PC-9 (cell line): ENCODE measurements at places on chromosomes 4 and X.

DNA sequence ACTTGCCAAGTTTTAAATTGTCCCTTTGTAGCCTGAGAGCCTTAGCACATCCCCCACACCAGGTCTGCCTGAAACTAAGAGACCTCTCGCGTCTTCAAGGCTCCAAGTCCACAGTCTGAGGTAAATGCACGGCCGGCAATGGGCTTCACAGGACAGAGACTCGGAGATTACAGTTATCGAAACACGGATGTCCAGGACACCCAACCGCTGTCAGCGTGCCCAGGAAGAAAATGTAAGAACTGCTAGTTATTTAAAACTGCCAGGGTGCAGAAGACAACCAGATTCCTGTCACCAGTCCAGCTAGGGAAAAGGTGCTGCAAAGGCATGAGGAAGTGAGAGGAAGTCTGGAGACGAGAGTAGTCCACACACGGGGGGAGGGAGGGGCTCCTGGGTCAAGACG lies 28.9 kb downstream of the ZNF827 start:
- DNase-seq = peak; percentile 65

- no peak for DNase-seq
Measured at GRCh38 chrX:78619834-78620233, 39.3 kb downstream of the RTL3 start.

DNA sequence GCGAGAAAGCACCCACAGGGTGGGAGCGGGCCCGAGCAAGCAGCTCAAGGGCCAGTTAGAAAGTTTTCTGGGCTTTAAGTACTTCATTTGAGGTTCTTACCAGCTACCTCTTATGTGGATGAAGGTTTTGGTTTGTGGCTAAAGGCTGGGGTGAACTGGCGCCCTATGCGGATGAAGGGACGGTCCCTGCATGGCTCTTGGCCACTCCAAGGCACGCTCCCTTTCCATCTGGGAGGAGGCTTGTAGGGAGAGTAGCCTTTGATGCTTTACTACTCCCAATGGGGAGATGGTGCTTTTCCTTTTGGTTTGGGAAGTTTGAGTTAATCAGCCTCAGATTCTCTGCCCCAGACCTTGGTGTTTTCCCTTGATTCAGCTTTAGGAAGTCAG lies 17.7 kb downstream of the MRFAP1 start:
- no peak for DNase-seq

- DNase-seq = no peak
Measured at GRCh38 chr4:44056721-44057151, 391.9 kb downstream of the KCTD8 start.

DNA sequence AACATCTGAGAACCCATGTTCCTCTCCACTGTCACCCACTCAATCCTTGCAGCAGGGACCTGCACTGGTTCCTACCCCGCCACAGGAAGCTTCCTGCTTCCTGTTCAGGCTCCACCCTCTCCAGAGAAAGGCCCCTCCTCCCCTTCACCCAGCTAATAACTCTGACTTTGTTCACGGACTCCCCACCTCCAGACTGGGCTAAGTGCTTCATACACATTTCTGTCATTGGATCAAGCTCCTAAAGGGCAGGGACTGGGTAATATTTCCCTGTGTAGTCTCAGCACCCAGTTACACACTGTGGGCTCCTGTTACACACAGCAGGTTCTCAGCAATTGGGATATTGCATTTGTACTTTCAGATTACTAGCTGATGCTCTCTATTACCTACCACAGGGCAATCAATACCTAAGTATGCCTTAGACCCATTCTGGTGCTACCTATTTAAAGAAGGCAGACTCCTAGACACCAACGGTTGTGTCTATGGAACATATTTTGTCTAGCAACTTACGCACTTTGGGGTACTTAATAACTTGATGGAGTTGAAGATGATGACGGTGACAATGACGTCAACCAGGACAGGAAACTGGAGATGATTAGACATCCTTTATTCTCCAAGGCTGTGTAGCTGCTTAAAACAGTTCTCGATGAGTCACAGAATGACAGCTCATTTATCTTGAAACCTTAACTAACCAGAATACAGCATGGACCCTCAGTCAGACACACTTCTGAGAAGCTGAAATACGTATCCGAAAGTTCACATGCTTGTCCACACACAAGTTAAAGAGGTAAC lies 58.1 kb downstream of the MAML3 start:
- DNase-seq = peak; percentile 46

DNA sequence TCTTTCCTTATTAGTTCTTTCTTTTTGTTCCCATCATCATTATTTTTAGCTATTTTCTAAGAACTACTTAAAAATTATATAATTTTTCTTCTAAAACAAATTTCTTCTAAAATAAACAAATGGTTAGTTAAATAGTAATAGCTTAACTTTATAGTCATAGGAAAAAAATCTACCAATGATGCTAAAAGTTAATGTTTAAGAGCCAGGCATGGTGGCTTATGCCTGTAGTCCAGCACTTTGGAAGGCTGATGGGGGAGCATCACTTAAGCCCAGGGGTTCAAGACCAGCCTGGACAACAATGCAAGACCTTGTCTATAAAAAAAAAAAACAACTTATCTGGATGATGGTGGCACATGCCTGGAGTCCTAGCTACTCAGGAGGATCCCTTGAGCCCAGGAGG lies 127.1 kb upstream of the ANXA3 start:
- no peak for DNase-seq

- no peak for DNase-seq
Measured at GRCh38 chrX:39665830-39666518, 431.8 kb downstream of the BCOR start.

GRCh38 chr4:8370835-8371595 lies 69.5 kb downstream of the ACOX3 start:
- no peak for DNase-seq

- DNase-seq = no peak
Measured at GRCh38 chr4:24260923-24261564, 323.3 kb downstream of the DHX15 start.

DNA sequence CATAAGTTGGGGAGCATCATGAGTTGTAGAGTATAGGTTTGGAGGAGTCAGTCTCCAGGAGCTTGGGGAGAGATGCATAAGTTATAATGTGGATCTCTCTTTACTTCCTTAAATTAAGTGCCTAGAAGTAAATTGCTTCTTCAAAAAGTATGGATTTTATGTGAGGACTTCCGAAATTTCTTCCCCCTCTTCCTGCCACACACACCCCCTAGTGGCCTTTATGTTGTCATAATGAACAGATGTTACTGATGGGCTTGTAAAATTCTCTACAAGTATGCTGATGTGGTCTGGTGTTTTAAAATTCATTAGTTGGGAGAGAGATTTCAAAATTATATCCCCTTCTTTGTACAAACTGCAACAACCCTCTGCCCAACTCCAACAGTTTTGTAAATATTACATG lies 2.3 kb upstream of the METTL14 start:
- no peak for DNase-seq

- peak; percentile 35 for DNase-seq
Measured at GRCh38 chr4:88457307-88458103, 586 bp downstream of the HERC5 start.

- no peak for DNase-seq
Measured at GRCh38 chrX:114800719-114801118, 216.7 kb downstream of the IL13RA2 start.

- DNase-seq = no peak
Measured at GRCh38 chr4:142435599-142436235, 410.4 kb downstream of the INPP4B start.

- no peak for DNase-seq
Measured at GRCh38 chrX:38484607-38485498, 76.5 kb upstream of the TSPAN7 start.

DNA sequence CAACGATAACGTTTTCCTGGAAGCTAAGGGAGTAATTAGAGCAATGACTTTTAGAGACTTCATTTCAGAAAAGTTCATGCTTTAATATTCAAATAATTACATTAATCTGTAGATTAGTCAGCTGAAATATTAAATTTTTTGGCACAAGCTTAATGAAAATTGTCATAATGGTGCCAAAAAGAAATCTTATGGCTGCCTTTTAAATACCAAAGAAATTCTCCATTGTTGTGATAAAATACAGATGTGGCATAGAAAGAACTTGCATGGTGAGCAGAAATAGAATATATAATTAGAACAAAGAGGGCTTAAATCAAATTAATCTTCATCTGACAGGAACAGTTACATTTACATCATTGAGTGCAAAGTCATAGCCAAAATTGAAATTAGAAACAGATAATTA lies 263.5 kb downstream of the AFF2 start:
- no peak for DNase-seq

GRCh38 chr4:96039803-96040436 lies 200.0 kb downstream of the PDHA2 start:
- DNase-seq = no peak

DNA sequence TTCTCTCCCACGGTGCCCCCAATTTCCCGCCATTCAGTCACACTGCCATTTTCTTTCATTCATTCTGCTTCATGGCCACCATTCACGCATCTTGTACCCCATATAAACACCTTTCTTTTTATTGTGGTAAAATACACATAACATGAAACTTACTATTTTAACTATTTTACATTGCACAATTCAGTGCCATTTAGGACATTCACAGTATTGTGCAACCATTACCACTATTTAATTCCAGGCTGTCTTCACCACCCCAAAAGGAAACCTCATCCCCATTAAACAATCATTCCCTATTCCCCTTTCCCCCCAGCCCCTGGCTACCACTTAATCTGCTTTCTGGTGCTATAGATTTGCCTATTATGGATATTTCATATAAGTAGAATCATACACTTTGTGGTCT lies 15.9 kb downstream of the SPACA5 start:
- no peak for DNase-seq

GRCh38 chr4:149645790-149646189 lies 169.9 kb downstream of the IQCM start:
- DNase-seq = no peak

GRCh38 chr4:534101-534575 lies 35.1 kb downstream of the PIGG start:
- no peak for DNase-seq

GRCh38 chr4:150720973-150721518 lies 139.1 kb downstream of the MAB21L2 start:
- DNase-seq = no peak

- no peak for DNase-seq
Measured at GRCh38 chr4:8231551-8232049, 32.5 kb downstream of the SH3TC1 start.

DNA sequence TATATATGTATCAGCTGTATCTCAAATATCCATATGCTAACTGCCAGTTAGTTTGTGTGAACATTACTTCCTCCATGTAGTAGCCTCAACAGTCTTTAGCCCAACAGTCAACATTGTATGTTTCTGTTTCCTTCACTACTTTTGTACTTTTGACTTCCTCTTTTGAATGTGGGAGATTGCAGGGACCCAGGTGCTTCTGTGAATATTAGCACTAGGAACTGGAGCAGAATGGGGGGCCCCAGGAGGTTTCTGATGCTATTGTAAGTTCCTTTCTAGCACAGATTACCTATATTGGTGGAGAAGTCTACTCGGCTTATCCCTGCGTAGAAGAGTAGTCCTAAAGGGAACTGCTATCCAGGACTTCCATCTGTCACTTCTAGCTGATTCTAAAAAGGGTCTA lies 2.3 kb downstream of the PLAC8 start:
- DNase-seq = no peak

DNA sequence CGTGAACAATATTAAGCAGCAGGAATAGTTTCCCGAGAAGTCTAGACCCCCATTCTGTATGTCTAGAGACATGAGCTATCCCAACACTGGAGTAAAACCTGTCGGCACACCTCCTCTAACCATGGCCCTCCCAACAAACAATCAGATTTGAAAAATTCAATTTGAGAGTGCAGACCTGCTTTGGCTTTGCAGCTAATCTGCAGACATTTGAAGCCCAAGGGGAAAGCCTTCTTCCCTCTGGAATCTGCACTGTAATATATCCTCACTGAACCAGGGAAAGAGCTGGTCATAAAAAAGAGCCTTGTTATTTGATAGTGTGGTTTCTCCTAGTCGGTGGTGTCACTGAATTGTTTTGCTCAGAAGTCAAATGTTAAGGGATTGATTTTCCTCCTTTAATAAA lies 44.6 kb upstream of the KLHL34 start:
- DNase-seq = no peak

- DNase-seq = no peak
Measured at GRCh38 chr4:164977243-164978164, at the start of gene TRIM61. TSS of gene TRIM61 (minus strand) at chr4:164977657. CDS start at chr4:164970002, 7,655 bp downstream.

- no peak for DNase-seq
Measured at GRCh38 chr4:108371282-108371681, 202.6 kb upstream of the LEF1 start.

GRCh38 chr4:156113138-156113765 lies 159.6 kb upstream of the CTSO start:
- no peak for DNase-seq

DNA sequence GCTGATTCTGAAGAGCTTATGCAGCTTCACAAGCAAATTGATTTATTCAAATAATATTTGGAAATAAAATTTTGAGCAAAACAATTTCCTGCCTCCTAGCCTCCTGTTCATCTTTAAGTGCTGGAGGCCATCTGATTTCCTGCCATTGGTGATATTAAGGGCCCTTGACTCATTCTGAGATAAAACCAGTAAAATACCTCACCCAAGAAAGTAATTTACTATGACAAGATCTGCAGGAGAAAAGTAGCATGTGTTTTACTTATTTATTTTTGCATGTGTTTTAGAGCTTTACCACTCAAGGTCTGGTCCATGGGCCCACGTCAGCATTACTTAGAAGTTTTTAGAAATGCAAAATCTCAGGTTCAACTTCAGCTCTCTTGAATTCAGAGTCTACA lies 67.7 kb downstream of the DCLK2 start:
- DNase-seq = no peak

DNA sequence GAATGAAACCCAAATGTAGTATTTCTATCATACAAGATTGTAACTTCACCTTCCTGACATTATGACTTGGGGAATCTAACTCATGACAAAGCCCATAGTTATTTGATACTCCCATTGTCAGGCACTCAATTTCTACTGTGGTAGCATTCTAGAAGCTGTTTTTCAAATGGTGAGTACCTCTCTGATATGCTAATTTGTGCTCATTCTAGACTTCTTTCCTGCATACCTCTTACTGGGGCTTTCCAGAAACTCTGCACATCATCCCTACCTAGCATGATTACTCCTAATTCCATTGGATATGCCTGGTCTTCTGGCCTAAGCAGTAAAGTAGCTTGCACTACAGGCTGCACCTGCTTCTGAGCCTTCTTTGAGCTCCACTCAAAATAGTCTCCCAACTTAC lies 50.4 kb upstream of the TMEM184C start:
- no peak for DNase-seq

- no peak for DNase-seq
Measured at GRCh38 chr4:185215261-185215660, 5.9 kb downstream of the SNX25 start.
